ENCODE measurements at places on chromosomes 7 and 10. TPM values are rescaled to one million over a fixed set of nuclear protein-coding genes. Genes with fewer than 3 reads are reported as not detected.

- DNase-seq: no peak
Measured at GRCh38 chr7:105794741-105795729, 81.4 kb downstream of the ATXN7L1 start.

DNA sequence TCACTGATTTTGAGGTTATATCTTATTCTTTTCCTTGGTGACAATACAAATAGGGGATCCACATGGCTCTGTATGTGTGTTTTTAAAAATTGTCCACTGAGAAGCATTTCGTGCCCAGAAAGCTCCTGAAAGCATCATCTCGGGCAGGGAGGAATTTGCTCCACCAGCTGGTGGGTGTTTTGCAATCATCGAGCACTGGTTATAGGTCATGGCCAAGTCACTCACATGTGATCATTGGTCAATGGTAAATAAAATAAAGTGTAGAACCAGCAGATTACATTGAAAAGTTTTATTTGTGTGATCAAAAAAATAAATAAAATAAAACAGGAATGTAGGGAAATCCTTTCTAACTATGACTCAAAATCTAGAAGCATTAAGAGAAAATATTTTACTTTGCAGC, 23.0 kb upstream of the SNX13 start:
- DNase-seq: no peak

DNA sequence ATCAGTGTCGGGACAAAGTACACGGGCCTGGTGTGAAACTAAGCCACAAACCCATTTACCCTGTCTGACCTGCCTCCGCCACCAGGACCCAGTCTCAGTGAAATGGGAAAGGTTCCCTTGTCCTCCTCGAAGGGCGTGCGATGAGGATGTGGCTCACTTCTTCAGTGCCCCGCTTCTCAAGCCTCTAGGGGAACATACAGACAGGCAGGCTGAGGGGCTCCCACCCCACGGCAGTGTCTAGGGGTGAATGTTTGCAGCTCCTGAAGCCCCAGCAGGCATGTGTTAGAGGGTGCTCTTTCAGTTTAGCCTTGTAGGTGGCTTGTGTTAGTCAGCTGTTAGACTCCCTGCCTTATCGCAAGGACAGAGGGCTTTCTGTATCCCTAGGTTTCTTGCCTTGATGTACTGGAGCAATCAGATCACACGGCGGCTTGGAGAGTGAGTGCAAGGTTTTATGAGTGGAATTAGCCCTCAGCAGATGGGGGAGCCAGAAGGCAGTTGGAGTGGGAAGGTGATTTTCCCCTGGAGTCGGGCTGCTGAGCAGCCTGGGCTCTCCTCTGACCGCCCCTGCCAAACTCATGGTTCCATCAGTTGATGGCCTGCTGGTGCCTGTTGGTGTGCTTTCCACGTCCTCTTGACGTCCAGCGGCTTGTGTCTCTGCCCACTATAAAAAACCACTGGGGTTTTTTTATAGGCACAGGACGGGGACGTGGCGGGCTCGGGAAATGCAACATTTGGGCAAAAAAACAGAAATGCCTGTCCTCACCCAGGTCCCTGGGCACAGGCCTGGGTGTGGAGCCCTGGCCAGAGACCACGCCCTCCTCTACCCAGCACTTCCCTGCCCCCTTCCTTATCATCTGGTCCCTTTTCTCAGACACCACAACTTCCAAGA, 759 bp downstream of the NUDT1 start:
- no peak for DNase-seq

GRCh38 chr7:42198974-42199668, 37.9 kb downstream of the GLI3 start:
- DNase-seq: no peak

DNA sequence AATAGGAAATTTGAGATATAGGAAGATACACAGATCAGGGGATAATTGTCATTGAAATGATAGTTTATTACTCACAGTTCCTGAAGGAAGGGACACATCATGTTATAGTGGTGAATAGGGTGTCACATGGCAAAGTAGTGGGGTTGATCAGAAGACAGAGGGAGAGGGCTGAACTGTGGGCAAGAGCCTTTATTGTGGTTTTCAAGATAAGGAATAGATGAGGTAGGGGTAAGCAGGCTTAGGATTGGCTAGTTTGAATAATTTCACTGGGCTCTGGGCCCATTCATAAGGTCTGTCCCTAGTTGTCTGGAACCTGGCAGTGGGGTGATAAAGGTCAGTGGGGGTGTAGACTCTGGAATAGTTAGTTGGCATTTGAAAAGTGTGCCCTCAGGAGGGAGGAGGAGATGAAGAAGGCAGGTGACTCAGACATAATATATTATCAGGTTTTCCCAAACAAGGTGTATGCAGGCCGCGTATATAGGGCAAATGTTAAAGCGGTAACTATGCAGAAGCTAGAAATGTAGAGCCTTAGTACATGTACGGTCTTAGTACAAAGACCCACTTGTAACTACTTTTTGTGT, 18.5 kb downstream of the FGL2 start:
- DNase-seq: no peak

GRCh38 chr10:132757171-132757570, 28.8 kb downstream of the NKX6-2 start:
- DNase-seq: no peak

CALML5 gene
- total RNA-seq: not detected

All from CD4-positive, alpha-beta T cell (primary cell).